Kidney epithelial cell (primary cell): ENCODE measurements at places on chromosomes 5 and 9. TPM values are rescaled to one million over a fixed set of nuclear protein-coding genes. Genes with fewer than 3 reads are reported as not detected.

DNA sequence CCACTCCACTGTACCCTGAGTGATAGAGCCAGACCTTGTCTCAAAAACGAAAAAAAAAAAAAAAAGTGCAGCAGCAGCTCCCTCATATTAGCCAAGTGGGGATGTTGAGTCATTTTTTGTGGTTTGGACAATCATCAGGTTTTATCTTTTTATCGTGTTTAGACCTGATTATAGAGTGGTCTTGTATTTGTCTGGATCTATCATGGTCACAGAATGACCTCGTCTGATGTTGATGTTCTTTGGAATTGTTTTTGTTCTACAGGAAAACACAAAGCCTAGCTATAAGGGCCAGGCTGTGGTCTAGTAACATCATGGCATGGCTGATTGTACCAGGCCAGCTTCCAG is 1.6 kb upstream of the FBXW11 start:
- no peak for DNase-seq

DNA sequence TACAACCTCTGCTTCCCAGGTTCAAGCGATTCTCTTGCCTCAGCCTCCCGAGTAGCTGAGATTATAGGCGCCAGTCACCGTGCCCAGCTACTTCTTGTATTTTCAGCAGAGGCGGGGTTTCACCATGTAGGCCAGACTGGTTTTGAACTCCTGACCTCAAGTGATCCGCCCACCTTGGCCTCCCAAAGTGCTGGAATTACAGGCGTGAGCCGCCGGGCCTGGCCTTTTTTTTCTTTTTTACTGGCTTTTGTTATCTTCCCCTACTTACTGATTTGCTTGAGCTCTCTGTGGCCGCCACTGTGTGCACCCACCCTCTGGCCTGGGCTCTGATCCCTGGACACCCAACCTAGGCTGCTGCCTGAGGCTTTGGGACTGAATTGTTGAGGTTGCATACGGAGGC is 60.3 kb downstream of the ANKRD33B start:
- no peak for DNase-seq

GRCh38 chr5:163445345-163445744 is 8.0 kb downstream of the CCNG1 start:
- DNase-seq = no peak

DNA sequence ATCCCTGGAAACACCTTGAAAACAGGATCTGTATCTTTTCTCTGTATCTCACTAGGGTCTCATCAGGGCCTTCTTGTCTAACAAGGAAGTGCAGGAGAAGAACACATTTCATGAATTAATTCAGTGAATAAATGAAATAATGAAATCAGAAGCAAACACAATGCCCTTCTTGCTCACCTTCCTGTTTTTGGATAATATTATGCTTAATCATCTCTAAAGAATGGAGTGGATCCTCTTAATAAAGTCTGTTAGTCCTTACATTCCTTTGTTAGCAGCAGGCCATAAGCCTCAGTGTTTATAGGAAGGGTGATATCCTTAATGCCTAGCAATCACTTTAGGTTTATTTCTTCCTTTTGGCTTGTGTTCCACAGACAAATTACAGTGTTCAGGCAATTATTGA is 837.1 kb upstream of the SEMA6A start:
- DNase-seq = no peak

DNA sequence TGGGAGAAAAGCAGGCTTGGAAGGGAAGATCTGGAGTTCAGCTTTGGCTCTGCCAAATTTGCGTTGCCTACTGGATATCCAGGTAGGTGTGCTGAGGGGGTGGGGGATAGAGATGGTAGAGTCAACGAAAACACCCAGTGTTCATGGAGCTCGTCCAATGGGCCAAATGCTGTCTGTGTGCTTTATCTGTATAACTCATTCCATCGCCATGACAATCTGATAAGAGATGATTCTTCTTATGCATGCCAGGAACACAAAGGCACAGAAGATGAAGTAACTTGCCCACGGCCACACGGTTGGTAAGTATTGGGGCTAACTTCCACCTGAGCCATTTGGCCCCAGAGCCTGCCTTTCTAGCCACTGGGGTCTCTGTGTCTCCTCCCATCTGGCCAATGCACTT is 53.2 kb downstream of the BOD1 start:
- no peak for DNase-seq

- no peak for DNase-seq
These were observed 102.0 kb downstream of the TRIM32 start for GRCh38 chr9:116789081-116789480.

GRCh38 chr9:108434036-108434435 is 421.8 kb downstream of the ACTL7B start:
- DNase-seq = no peak

GRCh38 chr9:14511452-14511851 is 181.8 kb downstream of the ZDHHC21 start:
- no peak for DNase-seq

- no peak for DNase-seq
These were observed 977.2 kb upstream of the NUDT12 start for GRCh38 chr5:104539618-104540350.

- DNase-seq = no peak
These were observed 299.4 kb upstream of the RASA1 start for GRCh38 chr5:86968301-86968753.

- no peak for DNase-seq
These were observed 24.1 kb upstream of the PHYKPL start for GRCh38 chr5:178256746-178257145.

DNA sequence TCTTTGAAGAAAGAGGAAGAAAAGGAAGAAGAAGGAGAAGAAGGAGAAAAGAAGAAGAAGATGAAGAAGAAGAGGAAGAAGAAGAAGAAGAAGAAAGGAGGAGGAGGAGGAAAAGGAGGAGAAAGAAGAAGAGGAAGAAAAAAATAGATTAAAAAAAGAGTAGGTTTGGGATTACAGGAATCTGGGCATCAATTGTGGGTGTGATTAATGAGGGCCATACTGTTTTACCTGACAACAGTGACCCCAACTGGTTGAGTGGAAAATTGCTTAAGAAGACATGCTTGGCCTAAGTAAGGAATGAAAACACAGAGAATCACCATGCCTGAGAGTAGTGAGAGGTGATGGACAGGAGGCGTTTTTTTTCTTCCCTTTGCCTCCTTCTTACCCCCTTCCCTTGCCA is 114.6 kb downstream of the FAM170A start:
- peak; percentile 4 for DNase-seq

GRCh38 chr5:66963559-66963971 is 233.0 kb downstream of the CD180 start:
- DNase-seq = no peak

DNA sequence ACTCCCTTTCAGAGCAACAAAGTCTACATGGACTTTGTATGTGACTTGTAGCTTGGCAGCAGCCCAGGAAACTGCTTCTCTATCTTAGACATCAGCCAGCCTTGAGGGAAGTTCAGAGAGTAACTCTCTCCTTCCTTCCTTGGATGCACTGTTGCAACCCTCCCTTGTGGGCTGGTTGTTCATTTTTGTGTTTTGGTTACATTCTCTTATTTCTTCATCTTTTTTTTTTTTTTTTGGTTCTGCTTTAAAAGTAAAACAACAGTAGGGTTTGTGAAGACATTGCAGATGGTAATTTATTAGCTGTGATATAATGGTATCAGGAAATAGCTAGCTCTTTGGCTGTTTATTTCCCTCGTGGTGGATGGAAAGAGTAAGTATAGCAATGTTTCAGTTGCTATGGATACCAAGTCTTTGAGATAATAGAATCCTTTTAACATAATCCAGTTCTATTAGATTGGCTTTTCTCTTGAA is 97.9 kb upstream of the MAMDC2 start:
- DNase-seq = no peak

- no peak for DNase-seq
These were observed 36.9 kb upstream of the TBCA start for GRCh38 chr5:77812926-77813589.

DNA sequence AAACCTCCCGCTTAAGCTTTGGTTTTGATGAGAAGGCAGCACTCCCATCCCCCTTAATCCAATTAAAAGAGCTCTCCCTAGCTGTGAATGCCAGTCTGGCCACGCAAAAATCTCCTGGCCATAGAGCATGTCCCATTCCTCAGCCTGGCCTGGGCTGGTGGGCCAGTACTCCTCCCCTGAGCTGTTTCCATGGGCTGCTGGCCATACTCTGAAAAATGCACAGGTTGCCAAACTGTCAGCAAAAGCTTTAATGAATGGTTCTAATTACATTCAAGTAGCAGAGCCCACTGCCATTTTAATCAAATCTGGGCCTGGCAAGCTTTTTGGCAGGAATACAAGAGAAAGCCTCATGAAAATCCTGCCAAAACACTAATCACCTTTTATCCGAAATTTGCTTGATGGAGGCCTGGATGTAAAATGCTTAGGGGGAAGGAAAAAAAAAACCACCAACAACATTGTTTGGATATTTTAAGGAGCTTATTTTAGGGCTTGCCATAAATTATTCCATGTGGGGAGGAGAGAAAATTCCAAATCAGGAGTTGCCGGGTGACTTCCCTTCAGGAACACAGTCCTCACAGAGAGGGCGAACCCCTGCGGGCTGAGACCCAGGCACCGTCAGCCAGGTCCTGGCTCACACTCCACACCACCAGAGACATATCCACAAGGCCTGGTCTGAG is 243.3 kb downstream of the SEC61B start:
- no peak for DNase-seq

DNA sequence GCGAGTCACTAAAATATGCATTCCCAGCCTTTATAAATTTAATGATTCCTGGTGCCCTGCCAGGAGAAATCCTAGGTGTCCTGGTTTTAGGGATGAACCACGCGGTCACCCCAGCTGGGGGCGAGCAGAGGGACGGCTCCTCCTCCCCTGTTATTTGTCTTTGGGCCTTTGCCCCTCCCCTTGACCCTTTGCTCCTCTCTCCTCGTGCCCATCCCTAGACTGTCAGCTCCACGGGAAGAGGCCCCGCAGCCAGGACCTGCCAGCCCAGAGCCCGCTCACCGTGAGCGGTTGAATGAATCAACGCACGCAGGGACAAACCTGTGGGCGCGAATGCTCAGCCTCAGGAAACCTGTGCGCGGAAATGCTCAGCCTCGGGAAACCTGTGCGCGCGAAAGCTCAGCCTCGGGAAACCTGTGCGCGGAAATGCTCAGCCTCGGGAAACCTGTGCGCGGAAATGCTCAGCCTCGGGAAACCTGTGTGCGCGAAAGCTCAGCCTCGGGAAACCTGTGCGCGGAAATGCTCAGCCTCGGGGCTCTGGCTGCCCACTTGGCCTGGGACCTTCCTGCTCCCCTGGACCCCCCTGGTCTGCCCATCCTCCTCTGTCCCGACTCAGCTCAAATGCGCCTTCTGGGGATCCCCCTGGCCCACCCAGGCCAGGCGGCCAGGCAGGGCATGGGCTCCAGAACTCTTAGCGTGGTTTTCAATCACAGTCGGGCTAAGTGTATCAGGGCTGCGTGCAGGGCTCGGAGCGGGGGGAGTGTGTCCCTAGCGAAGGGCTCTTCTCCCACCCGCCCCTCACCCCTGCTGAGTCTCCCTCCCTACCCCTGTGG is 140.5 kb upstream of the COL5A1 start:
- no peak for DNase-seq

GRCh38 chr9:4371108-4371507 is 71.2 kb upstream of the GLIS3 start:
- DNase-seq = peak; percentile 62

DNA sequence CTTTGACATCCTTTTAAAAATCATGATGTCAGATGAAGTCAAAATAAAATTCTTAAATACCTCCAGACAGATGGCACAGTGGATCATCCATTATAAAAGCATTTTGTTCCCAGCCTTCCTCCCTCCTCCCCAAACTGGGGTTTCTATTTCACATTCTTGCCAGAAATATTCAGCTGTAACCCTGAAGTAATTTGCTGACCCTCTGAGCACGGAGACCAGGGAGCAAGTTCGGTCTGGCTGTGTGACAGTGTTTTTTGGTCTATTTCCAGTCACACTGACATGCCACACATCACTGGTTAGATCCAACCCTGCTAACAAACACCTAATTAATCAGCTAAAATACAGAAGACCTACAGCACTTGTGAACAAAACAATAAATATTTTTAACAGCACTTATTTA is 126.2 kb upstream of the DMRT1 start:
- no peak for DNase-seq

DNA sequence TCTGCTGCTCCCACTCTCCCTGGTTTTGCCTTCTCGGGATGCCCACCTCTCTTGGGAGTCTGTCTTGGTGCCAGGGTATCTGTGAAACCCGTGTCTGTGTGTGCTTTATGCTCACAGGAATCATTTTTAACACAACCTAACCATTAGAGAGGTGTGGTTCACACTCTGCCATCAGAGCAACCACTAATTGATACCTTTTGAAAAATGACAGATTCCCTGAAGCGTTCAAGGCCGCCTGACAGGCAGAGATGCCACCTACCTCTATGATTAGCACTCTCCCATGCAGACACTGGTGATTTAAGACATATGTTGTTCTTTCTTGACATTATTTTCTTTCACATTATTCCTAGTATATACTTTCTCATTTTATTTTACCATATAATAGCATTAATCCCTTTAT is 207.3 kb upstream of the SGCD start:
- DNase-seq = no peak

GRCh38 chr5:91670122-91670521 is 287.0 kb upstream of the ARRDC3 start:
- DNase-seq = no peak

- DNase-seq = no peak
These were observed 33.8 kb upstream of the ANXA2R start for GRCh38 chr5:43073597-43074546.

- DNase-seq = no peak
These were observed 3.6 kb downstream of the SIGMAR1 start for GRCh38 chr9:34633851-34634550.

- no peak for DNase-seq
These were observed 1.1 kb downstream of the ARL10 start for GRCh38 chr5:176366232-176366894.

DNA sequence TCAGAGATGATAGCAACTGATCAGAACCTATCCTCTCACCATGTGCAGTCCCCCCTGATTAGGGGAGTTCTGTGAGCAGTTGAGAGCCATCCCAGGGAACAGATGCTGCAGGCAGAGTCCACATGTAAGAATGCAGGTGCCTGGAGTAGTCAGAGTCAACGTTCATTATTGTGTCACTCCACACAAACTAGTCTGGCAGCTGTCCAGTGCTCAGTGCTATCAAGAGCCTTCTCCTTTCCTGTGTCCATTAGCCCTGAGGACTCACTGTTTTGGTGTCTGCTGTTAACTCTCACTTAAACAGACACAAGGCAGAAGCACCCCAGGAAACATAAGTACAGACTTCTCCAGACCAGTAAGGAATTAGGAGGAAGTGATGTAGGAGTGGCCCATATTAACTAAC is 2.5 kb downstream of the SH3TC2 start:
- no peak for DNase-seq

Gene GNG10
- 69.3 and 88.4 TPM in 2 replicates for total RNA-seq

Gene CCDC171
- total RNA-seq = 3.3 and 5.0 TPM in 2 replicates

Gene ERGIC1
- 183 and 232 TPM in 2 replicates for total RNA-seq

Gene DNAH5
- 2.7 and 4.4 TPM in 2 replicates for total RNA-seq

Gene SLC24A2
- total RNA-seq = under 0.01 TPM in 1 of 2 replicates, not detected in the other

Gene IFNA21
- total RNA-seq = not detected in 2 replicates

Gene GABRA1
- not detected in 2 replicates for total RNA-seq

Gene EQTN
- total RNA-seq = not detected in 2 replicates
